Activated CD4-positive, alpha-beta T cell treated with anti-CD3 and anti-CD28 coated beads, Interleukin-2, amount 50 U/mL, for 16 hours (primary cell): ENCODE measurements at places on chromosomes 1 and 21.

DNA sequence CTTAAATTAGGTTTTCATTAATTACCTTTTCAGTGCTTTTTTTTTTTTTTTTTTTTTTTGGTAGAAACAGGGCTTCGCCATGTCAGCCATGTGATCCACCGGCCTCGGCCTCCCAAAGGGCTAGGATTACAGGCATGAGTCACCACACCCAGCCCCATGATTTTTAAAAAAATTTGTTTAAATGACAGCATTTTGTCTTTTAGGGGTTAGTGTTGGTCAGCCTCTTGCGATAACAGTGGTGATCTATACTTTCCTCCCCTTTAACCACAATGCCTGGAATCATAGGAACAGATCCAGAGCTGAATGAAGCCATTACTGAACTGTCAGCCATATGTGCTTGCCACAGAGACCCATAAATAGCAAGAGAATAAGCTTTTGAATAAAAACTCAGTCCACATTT, 73.9 kb downstream of the CACHD1 start:
- no peak for DNase-seq

- DNase-seq = peak; percentile 37
Measured at GRCh38 chr1:32892368-32893197, 6.3 kb downstream of the HPCA start.

- DNase-seq = no peak
Measured at GRCh38 chr1:243921111-243921510, 71.1 kb upstream of the AKT3 start.

GRCh38 chr1:230563591-230563990, 78.7 kb upstream of the COG2 start:
- DNase-seq = no peak

DNA sequence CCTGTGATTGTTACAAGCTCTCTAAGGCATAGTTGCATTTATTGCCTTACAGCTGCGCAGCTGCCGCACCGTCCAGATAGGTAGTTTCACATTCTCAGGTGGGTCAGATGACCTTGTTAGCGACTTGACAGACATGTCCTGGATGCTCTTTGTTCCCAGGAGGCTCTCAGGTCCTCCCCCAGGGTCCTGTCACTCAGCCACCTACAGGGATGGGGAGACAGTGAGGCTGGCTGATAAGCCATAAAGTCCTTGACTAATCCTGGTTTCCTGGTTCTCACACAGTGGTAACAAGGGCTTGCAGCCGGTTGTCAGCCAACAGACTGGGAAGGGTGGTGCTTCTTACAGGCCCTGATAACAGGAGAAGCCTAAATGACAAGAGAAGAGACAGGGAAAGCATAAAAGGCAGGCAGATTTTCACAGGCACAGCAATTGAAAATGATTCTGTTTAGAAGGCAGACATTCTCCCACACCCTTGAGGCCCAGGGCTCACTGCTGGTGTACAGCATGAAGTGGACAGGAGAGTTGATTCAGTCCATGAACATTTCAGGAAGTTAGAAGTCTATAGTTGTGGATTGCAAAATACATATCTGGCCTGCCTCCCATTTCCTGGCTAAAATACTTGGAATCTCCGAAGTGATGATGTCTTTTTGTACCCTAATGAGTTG, 2.9 kb downstream of the ARF1 start:
- no peak for DNase-seq

GRCh38 chr1:110069404-110070281, 829 bp downstream of the ALX3 start:
- DNase-seq = no peak

- DNase-seq = peak; percentile 36
Measured at GRCh38 chr1:220803401-220804201, 16.9 kb downstream of the MTARC1 start.

- DNase-seq = no peak
Measured at GRCh38 chr21:41425588-41425953, 468 bp upstream of the MX1 start.

DNA sequence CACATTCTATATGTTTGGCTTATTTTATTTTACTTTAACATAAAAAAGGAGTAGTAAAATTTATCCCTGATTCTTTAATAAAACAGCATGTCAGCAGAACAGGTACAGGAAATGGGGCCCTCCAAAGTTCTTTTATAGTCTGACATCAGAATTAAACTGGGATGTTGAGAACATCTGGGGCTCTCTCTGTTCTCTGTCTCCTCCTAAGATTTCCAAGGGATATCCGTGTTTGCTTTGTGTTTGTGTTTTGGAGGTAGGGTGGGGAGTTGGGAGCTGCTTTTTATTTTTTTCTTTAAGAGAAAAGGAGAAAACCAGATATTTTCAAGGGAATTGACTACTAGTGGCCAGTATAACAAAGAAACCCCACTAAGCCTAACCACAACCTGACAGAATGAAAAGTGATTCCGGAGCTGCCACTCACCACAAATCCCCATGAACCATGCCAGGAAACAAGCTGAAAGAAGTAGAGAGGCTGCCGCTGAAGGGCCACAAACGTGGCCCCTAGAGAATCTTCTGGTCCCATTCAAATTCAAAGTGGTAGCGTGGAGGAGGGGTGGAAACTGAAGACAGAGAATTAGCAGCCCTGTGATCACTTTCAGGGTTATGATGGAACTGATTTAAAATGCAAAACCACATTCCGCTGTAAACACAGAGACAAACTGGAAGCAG, 369.6 kb upstream of the ADGRL2 start:
- DNase-seq = no peak

DNA sequence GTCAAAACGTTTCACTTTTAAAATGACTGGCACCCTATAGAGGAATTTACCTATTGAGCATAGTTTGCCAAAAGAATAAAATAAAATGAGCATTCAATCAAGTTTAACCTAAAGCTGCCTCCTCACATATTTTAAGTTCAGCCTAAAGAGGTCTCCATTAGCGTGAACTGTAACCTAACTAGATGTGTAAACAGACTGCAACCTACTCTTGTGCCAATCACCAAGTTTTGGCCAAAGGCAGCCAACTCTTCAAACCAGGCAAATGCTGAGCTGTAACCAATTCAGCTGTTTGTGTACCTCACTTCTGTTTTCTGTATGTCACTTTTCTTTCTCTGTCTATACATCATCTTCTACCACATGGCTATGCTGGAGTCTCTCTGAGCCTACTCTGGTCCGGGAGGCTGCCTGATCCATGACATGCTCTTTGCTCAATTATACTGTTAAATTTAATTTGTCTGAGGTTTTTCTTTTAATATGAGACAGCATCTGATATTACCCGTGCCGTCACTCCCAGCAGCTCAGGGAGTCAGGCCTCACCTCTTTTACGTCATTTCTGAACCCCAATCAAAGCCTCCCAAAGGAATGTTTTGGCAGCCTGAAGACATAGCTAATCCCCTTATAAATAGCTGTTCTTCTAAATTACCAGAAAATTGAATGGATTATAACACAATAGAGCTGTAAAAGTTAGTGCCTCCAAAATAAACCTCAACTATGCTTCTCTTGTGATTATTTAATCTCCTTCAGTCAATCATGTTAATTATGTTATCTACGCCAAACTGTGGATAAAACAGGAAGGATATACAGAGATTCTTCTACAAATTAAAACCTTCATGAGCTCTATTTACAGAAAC, 81.0 kb upstream of the NR5A2 start:
- DNase-seq = no peak

DNA sequence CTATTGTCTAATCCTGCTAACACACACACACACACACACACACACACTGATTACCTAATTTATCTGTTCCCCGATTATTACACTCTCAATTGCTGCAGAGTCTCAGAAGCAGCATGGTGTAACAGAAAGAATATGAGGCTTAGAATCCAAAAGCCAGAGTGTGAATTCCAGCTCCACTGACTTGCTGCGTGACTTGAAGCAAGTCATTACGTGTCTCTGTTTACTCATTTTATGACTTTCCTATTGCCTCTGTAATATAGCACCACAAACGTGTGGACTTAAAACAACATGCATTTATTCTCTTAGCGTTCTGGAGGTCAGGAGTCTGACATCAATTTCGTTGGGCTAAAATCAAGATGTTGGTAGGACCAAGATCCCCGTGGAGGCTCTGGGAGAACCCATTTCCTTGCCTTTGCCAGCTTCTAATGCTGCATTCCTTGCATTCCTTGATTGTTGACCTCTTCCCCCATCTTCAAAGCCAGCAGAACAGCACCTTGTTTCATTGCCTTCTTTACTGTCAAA, 55.9 kb upstream of the ATP5PO start:
- peak; percentile 37 for DNase-seq

DNA sequence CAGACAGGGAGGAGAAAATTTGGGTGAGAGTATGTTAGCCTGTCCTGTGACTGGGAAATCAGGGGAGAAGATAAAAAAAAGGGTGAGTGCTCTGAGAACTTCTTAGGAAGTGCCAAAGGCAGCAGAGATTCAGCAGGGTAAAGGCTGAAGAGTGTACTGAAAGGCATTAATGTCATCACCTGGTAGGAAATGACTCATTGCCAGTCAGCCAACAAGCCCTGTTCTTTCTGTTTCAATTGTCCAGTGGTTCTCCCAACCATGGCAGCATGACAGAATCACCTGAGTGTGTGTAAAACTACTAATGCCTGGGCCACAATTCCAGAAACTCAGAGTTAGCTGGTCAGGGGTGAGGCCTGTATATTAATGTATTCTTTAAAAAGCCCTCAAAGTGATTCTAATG, 83.5 kb downstream of the INTS7 start:
- DNase-seq = peak; percentile 52

GRCh38 chr1:226215239-226215638, 8.2 kb upstream of the MIXL1 start:
- no peak for DNase-seq

DNA sequence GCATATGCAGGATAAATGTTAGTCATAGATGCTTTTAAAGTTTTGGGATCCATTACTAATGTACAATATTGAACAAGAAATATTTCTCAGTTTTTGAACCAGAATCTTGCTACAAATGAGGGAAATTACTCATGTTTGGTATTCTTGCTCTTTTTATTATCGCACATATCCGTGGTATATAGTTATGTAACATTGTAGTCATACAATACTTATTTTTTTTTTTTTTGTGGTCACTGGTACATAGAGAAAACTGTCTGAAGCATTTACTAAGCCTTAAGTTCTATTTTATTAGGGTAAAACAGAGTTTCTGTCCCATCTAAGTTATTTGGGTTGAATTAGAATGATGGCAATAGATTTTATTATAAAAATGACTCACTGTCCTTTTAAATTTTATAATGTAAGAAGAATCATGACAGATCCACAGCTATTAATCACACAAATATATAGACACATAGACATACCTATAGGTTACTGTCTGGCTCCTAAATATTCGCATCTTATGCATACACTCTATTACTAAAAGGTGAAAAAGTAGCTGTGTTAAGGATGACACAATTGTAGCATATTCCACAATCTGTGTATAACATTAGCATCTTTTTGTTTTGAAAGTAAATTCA, 18.0 kb upstream of the PRKAA2 start:
- DNase-seq = no peak
